Ecto neural progenitor cell (in vitro differentiated cells): ENCODE measurements at places on chromosomes 2 and 18.
A peak's percentile ranks its signal among the peaks of the same experiment; 100 is the strongest.

GRCh38 chr2:24017711-24018110 lies 7.8 kb downstream of the MFSD2B start:
- no peak for DNase-seq

- no peak for DNase-seq
Observed at GRCh38 chr18:10020171-10020570, 106.4 kb downstream of the VAPA start.

GRCh38 chr2:96795076-96795475 lies 21.0 kb upstream of the CNNM3 start:
- DNase-seq: no peak

GRCh38 chr2:134202371-134202770 lies 51.5 kb upstream of the MGAT5 start:
- no peak for DNase-seq

- no peak for DNase-seq
Observed at GRCh38 chr18:50679056-50679455, 119.2 kb downstream of the MAPK4 start.

- no peak for DNase-seq
Observed at GRCh38 chr2:71018625-71019024, 24.0 kb upstream of the TEX261 start.

DNA sequence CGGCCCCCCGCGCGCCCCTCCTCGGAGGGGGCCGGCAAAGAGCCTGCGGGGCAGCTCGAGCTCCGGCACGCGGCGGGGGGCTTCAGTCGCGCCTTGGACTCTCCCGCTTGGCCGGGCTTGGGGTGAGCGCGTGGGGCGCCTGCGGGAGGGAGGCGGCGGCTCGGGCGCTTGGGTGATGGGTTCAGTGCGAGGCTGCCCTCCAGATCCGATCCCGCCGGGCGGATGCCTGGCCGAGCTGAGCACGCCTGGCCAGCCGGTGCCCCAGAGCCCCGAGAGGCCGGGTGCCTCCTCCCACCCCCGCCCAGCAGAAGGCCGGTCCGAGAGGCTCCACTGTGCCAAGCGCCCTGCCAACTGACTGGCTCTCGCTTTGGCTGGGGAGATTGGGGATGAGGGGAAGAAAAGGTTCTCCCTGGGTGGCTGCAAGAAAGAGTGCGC lies 273 bp upstream of the NXPH2 start:
- peak; percentile 69 for DNase-seq

DNA sequence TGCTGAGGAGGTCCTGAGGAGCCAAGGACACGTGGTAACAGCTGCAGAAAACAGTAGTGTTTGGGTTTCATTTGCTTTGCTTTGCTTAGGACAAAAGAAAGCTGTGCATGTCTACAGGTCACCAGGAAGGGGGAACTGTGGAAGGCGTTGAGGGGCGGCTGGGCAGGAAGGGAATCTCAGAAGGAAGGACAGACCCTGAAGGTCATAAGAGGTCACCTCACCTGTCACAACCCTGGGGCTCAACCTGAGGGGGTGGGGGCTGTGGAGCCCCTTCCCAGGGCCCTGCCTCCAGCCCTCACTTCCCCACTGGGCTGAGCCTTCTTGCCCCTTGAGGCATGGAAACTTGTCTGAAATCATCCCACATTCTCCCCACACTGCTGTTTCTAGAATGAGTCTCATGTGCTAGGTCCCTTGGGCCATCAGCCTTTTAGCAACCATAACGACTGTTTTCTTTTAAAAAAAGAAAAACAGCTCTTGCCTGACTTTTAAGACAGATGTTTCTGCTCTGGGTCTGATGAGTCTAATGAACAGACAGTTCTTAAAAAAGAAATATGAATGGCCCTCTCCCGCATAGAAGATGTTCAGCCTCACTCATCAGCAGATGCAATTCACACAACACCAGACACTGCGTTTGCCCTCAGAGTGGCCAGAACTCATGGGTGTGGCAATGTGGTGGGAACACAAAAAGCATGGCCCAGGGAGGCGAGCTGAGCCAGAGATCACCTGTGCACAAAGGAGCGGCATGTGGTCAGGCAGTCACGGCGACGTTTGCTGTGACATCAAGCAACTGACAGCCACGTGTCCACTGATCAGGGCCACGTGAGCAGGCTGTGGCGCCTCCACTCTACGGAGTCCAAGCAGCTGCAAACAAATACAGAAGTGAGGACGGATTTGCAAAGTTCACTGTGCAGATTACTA lies 84.0 kb downstream of the SEPTIN10 start:
- DNase-seq: peak; percentile 18

DNA sequence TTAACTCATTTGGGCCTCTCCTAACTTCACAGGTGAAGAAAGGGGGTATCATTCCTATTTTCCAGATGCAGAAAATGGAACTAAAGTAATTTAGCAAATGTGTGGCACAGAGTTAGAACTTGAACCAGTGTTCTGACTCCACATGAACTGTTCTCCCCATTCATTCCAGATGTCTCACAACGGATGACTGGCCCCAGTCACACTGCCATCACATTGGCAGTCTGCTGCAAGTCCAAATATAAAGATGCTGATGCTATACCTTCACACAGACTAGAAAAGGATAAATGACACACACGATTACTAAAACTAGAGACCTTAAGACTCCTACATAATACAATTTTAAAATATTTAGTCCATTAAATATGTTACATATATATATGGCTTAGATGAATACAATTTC lies 195.7 kb downstream of the NBAS start:
- no peak for DNase-seq

DNA sequence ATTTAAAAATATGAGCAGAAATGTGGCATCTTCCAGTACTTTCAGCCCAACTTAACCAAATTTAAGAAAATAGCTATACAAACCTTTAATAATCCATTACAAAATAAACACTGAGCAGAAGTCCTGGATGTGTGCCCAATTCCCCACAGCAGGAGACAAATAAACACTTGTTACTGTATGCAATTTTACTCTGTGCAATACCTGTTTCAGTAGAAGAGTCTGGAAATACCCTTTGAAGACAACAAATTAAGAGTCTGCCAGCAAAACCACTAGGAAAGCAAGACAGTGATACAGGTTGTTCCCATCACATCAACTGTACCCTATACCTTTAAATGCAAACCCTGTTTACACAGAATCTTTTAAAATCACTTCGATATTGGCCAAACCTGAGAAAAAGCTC lies 41.4 kb upstream of the RNU4ATAC start:
- no peak for DNase-seq

- DNase-seq: no peak
Observed at GRCh38 chr2:190178066-190178722, 115.7 kb upstream of the MSTN start.

GRCh38 chr2:179031731-179032408 lies 18.1 kb downstream of the CCDC141 start:
- no peak for DNase-seq

DNA sequence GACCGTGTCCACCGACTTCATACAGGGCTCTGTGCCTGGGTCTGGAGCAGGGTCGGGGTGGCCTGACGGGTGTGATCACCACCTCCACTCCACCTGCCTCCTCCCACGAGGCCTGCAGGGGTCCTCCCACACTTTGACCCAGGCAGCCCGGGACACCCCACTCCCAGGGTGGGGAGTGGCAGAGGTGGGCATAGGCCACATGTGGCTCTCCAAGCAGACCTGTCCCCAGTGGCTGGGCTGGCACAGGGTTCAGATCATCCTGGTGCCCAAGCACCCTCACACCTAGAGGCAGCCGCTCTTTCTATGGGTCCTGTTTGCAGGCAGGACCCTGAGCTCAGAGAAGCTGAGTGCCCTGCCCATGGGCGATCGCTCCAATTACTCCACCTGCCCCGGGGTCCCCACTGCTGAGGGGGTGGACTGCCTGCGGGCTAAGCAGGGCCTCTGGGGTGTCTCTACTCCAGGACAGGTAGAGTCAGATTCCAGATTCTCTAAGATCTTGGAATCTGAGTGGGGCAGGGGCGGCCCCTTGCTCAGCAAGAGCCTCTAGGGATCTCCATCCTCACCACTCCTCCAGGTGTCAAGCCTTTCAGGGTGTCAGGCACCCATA lies 1.4 kb downstream of the NEURL3 start:
- no peak for DNase-seq

DNA sequence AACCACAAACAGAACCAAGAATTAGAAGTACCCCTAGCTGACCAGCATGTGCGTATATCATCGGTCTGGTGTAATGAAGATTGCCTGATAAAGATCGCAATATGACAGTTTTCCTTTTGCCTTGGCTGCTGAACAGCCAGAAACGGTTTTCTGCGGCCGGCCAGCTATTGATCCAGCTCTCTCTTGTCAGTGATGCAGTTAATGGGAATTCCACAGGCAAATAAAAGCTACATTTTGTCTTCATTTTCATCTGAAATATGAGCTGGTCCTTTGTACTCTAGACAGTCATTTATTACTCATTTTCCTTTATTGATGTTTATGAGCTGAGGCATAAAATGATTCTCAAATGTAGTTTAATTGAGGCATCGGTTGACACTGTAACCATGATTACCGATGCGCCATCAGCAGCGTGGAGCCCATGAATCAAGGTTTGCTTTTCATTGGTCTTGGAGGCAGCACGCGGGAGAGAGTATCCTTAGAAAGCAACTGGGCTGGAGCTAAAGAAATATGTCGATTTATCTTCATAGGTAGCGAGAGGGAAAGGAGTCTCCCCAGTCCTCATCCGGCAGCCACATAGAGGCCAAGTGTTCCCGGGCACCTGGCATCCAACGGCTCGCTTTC lies 535.2 kb downstream of the GALR1 start:
- DNase-seq: no peak

DNA sequence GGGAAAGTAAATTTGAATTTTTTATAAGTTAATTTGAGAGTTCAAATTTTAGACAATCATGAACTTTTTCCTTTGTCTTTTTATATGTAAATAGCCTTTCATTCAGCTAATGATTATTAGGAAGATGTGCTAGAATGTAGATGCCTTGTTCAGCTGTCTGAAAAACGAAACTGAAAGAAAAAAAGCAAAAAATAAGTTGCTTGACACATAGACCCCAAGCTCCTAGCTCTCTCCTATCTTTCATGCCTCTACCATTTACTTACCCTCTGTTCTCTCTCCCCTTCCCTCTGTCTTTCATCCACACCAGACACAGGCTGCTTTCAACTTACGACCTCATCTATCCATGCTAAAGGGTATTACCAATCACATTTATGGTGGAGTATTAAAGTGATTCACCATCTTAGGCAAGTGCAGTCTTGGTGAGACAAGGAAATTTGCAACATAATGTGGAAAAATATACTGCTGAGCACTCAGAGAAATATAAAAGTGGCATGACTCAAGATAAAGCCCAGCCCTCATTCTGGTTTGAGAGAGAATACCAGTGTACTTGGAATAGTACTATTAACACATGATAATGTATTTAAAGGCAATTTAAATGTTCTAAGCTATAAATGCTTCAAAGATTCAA lies 425.6 kb downstream of the SUCLG1 start:
- DNase-seq: no peak

DNA sequence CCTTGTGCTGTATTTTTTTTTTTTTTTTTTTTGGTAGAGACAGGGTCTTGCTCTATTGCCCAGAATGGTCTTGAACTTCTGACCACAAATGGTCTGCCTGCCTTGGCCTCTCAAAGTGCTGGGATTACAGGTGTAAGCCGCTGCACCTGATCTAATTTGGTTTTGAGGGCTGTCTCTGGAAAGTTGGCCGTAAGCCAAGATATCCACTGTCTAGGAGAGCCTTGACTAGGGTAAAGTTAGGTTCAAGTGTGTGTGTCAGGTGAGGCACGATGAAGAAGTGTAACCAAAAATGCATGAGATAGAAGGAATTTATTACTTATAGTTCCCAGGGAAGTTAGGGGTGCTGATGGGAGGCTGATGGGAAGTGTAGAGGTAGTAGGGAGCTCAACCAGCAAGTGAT lies 46.7 kb downstream of the INO80C start:
- no peak for DNase-seq

DNA sequence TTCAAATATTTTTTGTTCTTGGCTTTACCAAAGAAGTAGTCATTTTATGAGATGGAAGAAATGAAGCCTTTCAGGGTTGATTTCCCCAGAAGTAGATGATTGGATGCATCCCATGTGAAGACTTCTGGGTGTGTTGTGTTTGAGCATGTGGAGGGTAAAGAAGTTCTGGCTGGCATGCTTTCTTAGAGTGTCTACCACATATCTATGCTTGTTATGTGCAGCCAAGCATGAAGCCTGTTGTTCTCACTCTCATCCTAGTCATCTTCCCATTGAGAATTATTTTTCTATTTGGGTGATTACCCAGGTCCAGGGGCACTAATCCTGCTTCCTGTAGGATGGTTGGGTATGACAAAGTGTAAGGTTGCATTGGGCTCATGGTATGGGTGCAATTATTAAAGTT lies 472.9 kb downstream of the PTPRM start:
- DNase-seq: no peak

DNA sequence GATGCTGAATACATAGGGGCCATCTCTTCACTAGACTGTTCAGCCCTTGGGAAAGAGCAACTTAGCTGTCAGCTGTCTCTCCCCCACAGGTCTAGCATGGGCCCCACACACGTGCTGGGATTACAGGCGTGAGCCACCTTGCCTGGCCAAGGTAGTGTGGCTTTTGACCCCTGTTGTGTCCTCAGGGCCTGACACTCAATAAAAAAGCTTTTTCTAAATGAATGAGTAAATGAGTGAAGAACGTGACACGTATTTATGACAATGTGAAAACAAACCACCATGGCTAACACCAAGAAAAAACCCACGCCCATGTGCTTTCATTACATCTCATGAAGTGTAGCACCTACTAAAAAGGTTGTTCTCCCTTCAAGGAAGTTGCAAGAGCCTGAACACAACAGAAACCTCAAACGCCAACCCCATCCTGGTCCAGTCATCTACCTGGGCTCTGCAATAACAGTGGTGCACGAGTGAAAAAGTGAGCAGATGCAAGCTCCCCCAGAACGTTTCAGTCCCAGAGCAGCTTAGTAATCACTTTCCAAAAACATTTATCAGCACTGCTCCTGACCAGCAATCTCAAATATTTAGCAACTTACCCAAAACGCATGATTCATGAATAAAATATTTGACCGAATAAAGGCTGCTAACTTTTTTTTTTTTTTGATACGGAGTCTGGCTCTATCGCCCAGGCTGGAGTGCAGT lies 3.4 kb downstream of the WDFY1 start:
- DNase-seq: no peak

DNA sequence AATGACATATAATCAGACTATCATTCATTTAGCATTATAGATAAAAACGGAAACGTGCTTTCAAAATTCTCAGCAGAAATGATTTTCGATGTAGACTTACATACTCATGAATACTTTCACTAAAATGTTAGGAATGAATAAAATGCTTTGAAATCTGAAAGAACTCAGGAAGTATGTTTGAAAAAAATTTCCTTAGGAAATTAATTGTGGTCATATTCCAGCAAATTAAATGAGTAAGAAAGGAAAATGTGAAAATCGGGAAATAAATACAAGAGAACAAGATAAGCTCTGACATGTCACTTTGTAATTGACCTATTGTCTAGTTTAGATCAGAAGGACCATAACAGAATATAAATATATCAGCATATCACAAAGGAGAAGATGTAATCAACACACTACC lies 981.0 kb upstream of the CDH2 start:
- no peak for DNase-seq

DNA sequence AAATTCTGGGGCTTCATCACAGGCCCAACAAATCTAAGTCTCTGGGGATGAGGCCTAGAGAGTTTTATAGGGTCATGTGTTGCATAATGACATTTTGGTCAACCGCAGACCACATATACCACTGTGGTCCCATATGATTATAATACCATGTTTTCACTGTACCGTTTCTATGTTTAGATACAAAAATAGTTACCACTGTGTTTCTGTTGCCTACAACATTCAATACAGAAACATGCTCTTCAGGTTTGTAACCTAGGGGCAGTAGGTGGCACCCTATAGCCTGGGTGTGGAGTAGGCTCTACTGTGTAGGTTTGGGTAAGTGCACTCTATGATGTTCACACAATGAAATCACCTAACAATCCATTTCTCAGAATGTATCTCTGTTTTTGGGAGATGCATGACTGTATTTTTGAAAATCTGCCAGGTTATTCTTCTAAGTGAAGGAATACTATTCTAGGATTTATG lies 485.2 kb downstream of the PTPRM start:
- DNase-seq: no peak
